ENCODE measurements at places on chromosomes 7 and 10.

DNA sequence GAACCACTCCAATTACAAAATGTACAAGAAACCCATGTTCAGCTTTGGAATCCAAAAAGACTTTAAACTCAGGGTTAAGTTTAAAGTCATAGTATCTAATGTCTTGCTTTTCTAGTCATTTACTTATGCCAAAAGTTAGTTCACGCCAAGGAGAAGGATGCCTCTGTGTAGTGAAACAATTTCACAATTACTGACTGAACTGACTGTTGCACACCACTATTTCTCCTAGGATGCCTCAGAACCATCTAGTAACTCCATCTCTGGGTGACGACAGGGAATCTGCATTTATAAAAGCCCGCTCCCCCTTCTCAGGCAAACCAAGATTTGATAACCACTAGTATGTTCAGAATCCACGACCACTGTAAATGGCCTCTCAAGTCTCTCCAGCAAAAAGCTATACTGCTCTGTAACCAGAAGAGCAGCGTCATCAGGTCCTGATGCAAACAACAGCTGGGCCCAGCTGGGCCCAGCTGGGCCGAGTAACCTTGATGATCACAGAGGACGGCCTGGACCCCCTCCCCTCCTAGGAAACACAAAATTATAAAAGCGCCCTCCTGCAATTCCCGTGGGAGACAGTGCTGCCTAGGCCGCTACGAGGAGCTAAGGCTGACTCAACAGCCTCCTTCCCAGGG lies 680 bp upstream of the ADO start:
- DNase-seq = no peak

DNA sequence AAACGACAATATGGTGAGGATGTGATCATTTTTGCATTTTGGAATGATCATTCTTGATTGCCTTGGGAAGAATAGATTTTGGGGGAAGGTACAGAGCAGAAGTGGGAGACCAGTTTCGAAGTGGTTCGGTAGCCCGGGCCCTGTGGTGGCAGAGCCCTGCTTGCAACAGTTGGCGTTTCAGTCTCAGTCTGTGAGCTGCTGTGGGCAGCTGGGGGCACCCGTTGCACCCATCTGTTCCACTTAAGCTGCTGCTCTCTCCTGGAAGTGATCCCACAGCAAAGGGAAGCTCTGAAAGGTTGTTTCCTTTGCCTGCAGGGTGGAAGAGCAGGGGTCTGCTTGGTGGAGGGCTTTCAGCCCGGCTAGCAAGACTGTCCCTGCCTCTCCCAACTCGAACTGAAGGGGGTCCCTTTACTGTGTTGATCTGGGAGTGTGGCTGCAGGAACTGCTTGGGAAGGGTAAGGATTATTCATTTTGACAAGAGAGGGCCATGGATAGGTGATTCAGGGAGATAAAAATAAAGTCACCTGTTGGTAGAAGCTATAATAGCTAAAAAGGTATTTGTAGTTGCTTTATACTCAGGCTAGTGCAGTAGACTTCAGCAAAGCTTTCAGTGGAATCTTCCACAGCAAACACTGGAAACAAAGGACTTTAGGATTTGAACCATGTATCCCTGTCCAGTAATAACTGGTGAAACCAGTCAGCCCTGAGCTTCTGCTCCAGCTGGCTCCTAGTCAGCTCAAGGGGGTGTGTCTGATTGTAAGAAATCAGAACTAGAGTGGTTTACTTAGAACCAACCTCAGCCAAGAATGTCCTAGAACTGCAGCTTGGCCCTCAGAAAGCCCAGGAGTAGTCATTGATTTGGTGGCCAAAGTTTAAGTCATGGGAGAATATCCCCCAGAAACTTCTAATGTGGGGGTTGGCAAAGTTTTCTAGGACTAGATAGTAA lies 53.1 kb upstream of the PDCD4 start:
- no peak for DNase-seq

- no peak for DNase-seq
Observed at GRCh38 chr7:93218997-93219827, 7.1 kb downstream of the HEPACAM2 start.

- DNase-seq = no peak
Observed at GRCh38 chr7:42617071-42617765, 294.7 kb downstream of the C7orf25 start.

DNA sequence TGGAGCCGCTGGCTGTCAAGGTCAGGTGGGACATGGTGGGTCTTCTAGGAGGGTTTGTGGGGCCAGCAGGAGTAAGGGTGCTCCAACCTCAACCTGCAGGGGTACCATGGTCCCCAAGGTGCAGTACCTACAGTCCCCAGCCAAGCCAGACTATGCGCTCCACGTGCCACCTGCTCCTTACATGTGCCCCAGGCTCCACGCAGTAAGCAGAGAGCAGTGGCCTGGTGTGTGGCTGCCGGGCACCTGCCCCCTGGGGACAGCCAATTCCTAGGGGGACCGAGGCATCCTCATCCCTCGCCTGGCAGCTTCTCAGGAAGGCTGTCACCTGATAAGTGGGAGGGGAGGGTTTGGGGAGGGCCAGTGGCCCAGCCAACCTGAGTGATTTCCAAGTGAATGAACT lies 11.7 kb upstream of the ZNF716 start:
- DNase-seq = no peak

DNA sequence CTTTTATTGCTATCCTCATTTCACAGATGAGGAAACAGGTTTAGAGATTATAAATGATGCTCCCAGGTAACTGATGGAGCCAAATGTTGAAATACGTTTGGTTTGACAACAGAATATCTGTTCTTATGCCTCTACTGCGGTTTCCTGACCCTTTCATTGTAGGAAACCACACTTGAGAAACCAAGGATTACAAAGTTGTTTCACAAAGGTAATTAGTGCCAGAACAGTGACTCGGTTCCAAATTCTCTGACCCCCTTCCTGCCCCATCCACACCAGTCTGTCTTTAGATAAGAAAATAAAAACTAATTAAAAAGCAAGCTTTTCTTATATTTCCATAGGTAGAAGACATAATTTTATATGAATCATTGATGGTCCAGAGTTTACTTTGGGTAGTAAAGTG lies 393.7 kb upstream of the MBL2 start:
- no peak for DNase-seq

DNA sequence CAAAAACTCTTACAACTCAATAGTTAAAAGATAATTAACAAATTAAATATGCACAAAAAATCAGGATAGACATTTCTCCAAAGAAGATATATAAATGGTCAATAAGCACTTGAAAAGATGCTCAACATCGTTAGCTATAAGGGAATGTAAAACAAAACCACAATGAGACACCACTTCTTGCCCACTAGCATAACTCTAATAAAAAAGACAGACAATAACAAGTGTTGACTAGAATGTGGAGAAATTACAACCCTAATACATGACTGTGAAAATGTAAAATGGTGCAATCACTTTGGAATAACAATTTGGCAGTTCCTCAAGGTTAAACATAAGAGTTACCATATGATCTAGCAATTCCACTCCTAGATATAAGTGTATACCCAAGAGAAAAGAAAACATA lies 74.3 kb upstream of the PCGF5 start:
- no peak for DNase-seq

GRCh38 chr10:113644185-113645120 lies 19.4 kb downstream of the NRAP start:
- peak; percentile 13 for DNase-seq

DNA sequence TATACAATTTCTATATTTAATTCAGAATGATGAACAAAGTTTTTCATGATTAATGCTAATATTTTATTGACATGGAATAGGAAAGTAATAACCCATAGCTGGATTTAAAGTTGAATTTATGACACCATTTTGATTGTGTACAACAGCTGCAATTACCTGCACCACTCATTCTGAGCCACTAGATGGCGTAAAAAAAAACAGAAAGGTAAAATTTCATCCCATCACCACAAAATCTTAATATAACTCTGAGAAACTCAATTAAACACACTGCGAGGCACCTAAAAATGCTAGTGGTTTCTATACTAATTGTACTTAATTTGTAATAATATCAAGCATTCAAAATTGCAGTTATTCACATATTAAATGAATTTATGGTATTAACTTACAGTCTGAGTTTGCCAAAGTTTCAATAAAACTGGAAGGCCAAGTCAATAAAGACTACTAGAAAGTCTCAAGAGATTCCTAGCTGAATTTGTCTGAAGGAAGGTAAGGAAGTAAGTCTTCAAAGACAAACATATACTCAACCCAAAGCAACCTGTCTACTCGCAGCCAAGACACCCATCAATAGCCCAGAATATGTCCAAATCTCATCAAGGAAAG lies 182.5 kb downstream of the SKAP2 start:
- DNase-seq = peak; percentile 60

GRCh38 chr7:102154425-102154824 lies 132.2 kb upstream of the SH2B2 start:
- no peak for DNase-seq

DNA sequence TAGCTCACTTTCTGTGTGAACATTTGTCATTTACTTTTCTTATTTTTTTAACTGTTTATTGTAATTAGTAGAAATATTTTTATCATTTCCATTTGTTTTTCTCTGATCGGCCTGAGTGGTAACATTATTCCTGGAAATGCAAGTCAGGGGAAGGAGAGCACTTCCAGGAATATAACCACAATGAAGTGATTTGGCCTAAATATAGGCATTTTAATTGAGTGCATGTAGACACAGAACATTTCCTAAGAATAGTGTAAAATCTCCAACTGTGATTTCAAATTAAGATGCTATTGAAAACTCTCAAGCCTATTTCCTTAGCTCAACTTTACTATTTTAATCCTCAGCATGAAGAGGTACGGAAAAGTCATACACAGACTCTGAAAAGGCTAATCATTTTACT lies 86.5 kb upstream of the SKAP2 start:
- no peak for DNase-seq

- DNase-seq = peak; percentile 58
Observed at GRCh38 chr10:91551856-91552255, 81.0 kb downstream of the PPP1R3C start.

DNA sequence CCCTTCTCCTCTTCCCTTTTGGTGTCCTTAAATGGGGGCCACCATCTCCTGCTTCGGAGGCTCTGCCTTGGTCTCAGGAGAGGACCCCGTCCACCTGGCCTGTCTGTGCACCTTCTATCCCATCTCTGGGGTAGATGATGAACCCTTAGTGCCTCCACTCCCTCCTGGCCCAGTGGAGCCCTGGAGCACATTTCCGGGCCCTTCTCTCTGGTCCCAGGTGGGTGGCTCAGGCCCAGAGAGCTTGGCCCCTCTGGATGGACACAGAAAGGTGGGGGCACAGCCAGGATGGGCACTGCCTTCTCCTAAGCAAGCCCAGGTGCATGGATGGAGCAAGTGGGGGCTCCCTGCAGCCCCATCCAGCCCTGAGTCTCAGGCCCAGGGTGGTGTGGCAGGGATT lies 121.4 kb upstream of the RET start:
- no peak for DNase-seq

DNA sequence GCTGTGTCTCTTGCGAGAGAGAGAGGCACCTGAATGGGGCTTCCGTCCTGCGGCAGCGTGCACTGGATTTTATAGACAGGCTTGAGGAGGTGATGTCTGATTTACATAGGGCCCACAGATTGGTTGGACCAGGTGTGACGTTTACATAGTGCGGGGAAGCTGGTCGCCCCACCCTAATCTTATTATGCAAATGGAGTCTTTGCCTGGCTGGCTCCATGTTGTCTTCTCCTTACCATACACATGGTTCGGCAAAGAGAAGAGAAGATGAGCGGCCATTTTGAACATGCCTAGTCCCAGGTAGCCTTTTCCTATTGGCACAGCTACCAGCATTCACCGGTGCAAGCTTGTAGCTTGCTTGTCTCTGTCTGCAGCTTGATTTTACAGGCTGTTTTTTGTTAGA lies 238.5 kb upstream of the GALNT17 start:
- DNase-seq = no peak

DNA sequence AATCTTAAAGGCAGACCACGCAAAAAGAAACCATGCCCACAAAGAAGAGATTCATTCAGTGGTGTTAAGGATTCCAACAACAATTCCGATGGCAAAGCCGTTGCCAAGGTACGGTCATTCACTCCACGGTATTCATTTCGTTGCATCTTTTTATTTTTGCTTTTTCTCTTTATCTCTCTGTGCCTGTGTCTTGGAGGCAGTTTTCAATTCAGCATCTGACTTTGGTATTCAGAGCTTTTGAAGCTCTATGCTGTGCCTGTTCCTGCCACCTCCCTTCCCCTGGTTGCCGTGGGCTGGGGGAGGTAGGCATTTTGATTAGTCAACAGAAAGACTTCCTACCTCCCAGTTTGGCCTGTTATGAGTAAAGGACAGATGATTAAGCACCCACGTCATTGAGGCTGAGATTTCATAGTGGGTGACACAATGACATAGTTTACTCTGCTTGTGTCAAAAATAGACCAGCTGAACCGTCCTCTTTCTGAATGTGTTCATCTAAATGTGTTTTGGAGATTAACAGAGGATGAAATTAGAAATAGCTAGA lies 149.5 kb downstream of the ARID5B start:
- DNase-seq = peak; percentile 93

- no peak for DNase-seq
Observed at GRCh38 chr10:17445400-17445998, 8.9 kb downstream of the ST8SIA6 start.

DNA sequence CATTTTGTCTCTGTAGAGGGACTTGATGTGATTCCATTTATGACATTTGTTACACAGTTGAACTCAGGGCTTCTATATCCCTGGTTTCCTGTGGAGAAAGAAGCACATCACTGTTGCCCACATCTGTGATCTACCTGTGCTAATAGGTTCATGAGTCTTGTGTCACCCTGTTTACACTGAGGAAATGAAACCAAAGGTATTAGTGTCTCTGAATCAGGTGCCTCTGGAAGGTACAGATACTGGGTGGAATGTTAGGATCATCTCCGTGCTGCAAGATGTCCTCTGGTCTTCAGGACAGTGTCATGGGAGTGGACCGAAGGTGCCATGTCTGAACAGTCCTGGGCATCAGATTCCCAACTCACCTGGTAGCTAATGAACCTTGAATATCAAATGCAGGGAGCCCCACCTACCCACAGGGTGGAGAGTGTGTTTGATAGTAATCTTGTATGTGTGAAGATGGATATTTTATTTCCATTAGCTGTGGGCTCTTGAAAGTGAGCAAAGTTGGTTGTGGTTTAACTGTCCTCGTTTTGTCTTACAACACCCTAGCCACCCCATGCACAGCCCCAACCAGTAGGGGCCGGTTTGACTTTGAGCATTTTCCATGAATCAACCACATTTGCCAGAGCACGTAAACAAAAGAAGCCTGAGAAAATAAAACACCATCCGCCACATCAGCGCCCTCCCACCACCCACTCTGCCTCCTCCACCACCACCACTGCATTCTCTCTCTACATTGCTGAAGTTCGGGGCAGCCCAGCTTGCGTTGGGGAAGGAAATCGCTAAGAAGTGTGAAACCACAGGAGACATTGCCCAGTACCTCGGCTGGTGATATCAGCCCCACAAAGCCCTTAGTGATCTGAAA lies 40.7 kb downstream of the TARP start:
- no peak for DNase-seq

DNA sequence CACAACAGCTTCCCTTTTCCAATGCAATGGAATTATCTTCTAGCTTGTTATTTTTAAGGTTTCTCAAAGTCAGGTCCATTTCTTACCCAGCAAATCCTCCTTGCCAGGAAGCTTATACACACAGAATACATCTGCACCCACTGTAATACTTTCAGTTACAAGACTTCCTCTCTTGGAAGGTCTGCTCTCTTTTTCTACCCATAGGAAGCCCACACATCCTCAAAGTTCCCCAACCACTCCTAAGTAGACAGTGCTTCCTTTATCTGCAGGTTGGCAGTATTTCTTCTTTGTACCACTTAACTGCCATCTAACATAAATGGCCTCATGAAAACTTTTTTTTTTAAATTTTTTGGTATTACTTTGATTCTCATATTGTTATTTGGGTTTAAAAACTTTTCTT lies 155.6 kb downstream of the TAX1BP1 start:
- DNase-seq = no peak
